Neural crest cell (in vitro differentiated cells): ENCODE measurements at places on chromosomes 11 and 22. TPM values are rescaled to one million over a fixed set of nuclear protein-coding genes. Genes with fewer than 3 reads are reported as not detected.

DNA sequence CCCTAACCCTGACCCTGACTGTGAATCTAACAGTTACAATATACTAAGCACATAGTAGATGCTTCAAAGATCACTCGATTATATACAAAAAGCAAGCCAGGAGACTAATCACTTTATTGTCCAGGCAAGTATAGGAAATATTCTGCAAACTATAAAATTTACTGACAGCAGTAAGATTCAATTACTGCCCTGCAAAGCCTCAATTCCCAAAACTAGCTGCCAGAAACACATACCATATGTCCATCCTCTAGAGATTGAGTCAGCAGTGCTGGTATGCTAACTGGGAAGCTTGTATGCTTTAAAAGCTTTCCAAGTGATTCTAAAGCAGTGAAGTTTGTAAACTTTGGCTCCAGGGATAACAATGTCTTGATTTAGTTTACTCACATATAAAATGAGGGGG, 26.1 kb downstream of the CSTF3 start:
- no peaks in the 10 kb centered on the region for H3K27me3 ChIP-seq
- no peaks in the 10 kb centered on the region for H3K4me1 ChIP-seq
- no peak overlapping the region for H3K4me3 ChIP-seq
- peaks cover 3% of the 10 kb centered on the region for H3K36me3 ChIP-seq
- H3K27ac ChIP-seq: no peak overlapping the region

GRCh38 chr22:37036655-37037377, 14.7 kb upstream of the KCTD17 start:
- no peaks in the 10 kb centered on the region for H3K36me3 ChIP-seq
- no peak overlapping the region for H3K27ac ChIP-seq
- no peaks in the 10 kb centered on the region for H3K27me3 ChIP-seq
- peaks cover 41% of the 10 kb centered on the region for H3K4me1 ChIP-seq

ARHGAP32 gene
- total RNA-seq: 38.4 and 40.3 TPM in 2 replicates

DNA sequence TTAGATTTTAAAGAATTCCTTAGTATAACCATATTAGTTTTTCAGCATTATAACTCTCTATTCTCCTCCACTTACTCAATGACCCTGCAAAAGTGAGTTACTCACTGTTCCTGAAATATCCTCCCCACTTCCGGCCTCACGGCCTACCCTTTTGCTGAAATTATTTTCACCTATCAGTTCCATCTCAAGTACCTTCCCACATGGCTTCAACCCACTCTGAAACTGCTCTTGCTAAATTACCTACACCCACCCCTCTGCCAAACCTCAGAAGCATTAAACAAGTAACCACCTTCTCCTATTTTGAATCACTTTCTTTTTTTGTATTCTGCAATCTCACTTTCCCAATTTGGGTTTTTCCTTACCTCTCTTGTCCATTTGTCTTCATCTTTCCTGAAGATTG, 37.7 kb downstream of the OR5P2 start:
- H3K36me3 ChIP-seq: no peaks in the 10 kb centered on the region
- no peak overlapping the region for H3K27ac ChIP-seq
- no peak overlapping the region for H3K4me3 ChIP-seq
- H3K27me3 ChIP-seq: peaks cover 2% of the 10 kb centered on the region
- DNase-seq: no peak

MUC6 gene
- total RNA-seq: not detected in 2 replicates

DNA sequence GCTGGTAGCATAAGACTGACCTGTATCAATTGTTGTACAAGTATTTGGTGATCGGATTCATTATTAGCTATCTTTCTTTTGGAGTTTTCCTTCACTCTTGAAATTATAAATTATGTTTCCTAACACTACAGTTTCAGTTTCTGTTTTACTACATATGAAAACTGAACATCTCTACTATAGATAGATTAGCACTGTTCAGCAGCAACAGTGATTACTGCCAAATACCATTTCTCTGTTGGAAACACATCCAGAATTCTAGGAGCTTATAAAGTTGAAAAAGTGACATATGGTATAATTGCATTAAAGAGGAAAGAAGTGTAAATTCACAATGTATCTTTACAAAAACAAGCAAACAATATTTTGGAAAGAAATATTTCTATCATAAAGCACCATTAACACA, 118.5 kb upstream of the GRIA4 start:
- no peak overlapping the region for H3K27ac ChIP-seq
- H3K36me3 ChIP-seq: no peaks in the 10 kb centered on the region
- no peaks in the 10 kb centered on the region for H3K27me3 ChIP-seq
- H3K4me1 ChIP-seq: peaks cover 17% of the 10 kb centered on the region

GRCh38 chr11:75077316-75077715, 19.4 kb downstream of the OR2AT4 start:
- no peak overlapping the region for H3K4me3 ChIP-seq
- no peak for DNase-seq
- peaks cover 5% of the 10 kb centered on the region for H3K4me1 ChIP-seq
- H3K27ac ChIP-seq: no peak overlapping the region
- peaks cover 12% of the 10 kb centered on the region for H3K27me3 ChIP-seq
- H3K36me3 ChIP-seq: no peaks in the 10 kb centered on the region

DNAJB13 gene
- 0.32 and 0.35 TPM in 2 replicates for total RNA-seq
